ENCODE measurements at places on chromosomes 5 and 9.
A peak's percentile ranks its signal among the peaks of the same experiment; 100 is the strongest.

DNA sequence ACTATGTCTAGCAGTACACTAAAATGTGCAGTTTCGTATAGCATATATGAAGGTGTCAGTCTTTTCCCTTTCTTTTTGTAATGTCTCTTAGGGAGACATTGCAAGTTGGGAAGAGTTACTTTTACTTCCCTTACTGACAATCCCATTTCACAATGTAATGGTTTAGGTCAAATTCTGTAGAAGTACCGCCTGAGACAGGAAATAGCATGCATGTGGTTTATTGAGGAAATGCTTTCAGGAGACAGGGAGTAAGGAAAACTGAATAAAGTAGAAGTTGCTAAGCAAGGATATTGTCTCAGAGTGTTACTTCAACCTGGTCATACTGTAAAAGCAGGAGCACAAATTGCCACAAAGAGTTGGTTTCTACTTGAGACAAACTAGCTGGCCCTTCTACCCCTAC, 32.1 kb upstream of the MSANTD3 start:
- no peak for DNase-seq

- DNase-seq: no peak
Observed at GRCh38 chr5:170773024-170773985, 10.2 kb upstream of the GABRP start.

- no peak for DNase-seq
Observed at GRCh38 chr5:117973785-117974184, 1014.6 kb downstream of the DTWD2 start.

DNA sequence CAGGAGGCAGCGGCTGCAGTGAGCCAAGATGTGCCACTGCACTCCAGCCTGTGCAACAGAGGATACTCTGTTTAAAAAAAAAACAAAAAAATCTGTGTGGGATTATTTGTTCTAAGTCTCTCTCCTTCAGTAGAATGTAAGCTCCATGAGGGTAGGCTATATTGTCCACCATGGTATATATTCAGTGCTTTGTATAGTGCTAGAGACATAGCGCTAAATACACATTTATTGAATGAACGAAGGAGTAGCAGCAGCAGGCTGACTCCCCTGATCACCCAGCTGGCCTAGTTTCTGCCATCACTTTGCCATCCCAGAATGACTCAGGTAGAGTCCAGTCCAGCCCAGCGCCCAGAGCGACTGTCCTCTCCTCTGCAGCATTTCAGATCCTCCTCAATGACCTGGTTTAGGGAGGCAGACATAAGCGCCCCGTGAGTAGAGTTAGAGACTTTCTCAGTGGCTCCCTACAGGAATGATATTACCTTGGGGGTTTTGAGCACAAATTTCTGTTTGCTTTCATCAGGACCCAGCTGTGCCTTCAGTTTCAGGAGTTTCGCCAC, 716 bp downstream of the HARS1 start:
- no peak for DNase-seq

- DNase-seq: no peak
Observed at GRCh38 chr5:53642061-53642460, 81.6 kb downstream of the NDUFS4 start.

- no peak for DNase-seq
Observed at GRCh38 chr5:147578228-147579024, 68.6 kb upstream of the DPYSL3 start.

DNA sequence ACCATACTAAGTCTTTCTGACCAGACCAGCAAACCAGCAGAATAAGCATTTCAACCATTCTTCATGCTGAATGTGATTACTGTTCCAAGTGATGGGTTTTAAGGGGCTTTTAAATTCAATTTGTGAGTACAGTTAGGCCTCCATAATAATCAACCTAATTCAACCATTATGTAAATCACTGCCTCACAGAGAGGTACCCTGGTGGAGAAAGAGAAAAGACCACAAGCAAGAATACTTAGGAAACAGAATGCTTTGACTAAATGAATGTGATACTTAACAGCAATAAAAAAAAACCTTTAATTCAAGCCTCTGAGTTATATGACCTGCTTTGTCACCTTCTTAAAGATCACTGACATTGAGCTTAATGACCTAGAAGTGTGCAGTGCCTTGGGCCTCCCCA, 162.1 kb downstream of the EPB41L4A start:
- DNase-seq: no peak

- no peak for DNase-seq
Observed at GRCh38 chr9:90394871-90395270, 247.8 kb downstream of the DIRAS2 start.

GRCh38 chr9:38194870-38195269, 125.8 kb upstream of the SHB start:
- no peak for DNase-seq

DNA sequence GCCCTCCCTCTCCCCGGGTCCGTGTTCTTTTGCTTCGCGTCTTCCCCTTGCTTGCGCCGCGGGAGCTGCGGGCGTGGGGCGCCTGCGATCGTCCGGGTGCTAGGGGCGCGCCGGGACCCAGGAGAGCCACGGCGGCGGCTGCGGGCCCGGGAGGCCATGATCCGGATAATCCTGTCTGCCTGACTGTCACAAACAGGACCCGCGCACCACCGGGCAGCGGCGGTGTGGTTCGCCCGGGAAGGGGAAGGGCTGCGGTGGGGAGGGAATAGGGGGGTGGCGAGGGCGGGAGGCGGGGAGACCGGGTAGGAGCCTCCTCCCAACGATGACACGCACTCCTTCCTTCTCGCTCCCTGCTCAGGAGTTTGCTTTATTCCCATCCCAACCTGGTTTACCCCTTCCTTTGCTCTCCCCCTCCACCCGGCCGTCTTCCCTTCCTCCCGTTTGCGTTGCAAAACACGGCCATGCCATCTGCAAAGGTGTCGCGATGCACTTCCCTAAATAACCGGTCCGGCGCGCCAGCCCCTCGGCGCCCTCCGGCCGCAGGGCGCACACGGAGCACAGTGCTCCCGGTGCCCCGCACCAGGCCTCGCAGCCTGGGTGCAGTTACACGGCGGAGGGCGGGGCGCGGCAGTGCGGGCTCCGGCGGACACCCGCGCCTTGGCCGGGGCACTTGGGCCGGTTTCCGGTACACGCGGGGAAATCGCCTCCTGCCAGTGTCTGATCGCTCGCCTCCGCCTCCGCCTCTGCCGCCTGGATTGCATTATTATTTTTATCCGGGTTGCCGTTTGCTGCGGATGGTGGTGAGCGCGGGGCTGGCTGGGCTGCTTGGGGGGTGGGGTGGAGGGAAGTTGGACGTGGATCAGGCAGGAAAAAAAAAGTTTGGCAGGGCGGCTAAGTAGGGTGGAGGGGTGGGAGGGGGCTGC, 1.5 kb downstream of the SMARCA2 start:
- DNase-seq: peak; percentile 91

DNA sequence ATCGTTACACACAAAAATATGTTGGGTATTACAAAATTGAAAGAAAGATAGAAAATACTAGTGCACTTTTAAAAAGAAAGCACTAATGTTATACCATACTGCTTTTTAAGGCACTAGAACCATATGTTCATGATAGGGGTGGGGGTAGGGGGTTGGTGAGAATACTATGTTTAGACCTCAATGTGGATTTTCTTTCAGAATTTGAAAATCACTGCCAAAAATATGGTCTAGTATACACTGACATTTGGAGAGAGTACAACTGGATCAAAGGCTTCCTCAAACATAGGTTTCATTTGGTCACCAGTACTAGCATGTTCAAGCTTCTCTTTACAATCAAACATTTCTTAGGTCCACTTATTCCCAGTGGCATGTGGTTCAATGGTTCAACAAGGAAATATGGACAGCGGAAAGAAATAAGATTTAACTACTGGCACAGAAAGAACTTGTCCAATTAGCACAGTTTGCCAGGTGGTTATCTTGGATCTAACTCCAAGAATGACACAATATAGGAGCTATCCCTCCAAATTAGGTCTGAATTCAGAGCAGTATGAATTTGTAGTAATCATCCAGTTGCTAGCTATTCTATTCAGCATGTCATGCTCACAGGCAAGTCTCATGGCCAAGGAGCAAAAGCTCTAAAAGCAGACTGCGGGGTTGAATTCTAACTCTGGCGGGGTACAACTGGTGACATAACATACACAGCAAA, 139.3 kb downstream of the SLC24A2 start:
- DNase-seq: no peak

DNA sequence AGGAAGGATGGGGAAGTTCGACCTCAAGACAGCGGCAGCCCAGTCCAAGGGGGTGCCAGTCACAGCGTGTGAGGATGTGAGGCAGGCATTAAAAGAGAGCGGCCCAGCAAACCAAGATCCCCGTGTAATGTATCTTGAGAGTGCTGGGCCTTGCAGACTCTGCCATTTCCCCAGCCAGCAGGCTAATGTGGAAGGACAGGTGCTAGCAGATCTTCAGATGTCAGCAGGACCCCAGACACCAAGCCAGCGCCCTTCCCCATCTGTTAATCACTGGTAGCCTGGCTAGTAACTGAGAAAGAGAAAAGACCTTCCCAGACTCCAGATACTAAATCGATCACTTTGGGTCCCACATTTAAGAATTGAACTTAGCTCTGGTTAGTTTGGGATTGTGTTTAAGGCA, 62.2 kb downstream of the NTRK2 start:
- no peak for DNase-seq

GRCh38 chr9:17052626-17053025, 82.2 kb upstream of the CNTLN start:
- DNase-seq: no peak

GRCh38 chr9:121725008-121725775, 73.8 kb downstream of the DAB2IP start:
- peak; percentile 89 for DNase-seq

DNA sequence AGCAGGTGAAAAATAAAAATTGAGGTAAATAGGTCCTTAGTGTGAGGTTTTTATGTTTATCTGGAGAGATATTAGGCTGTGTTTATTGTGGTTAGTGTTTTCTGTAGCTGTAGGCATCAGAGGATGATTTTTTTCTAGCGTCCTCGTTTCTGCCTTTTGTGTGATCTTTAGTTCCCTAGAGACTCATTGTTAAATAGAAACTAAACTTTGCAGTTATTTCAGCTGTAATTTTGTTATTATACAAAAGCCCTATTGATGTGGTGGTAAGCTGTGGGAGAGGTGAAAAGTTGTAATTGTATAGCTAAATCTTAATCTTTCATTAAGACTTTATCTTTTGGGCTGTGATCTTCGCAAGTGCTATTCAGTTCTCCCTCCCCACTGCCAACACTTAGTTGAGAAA, 340.3 kb downstream of the CYLC2 start:
- DNase-seq: no peak

- no peak for DNase-seq
Observed at GRCh38 chr9:86073839-86074238, 25.5 kb downstream of the GOLM1 start.

DNA sequence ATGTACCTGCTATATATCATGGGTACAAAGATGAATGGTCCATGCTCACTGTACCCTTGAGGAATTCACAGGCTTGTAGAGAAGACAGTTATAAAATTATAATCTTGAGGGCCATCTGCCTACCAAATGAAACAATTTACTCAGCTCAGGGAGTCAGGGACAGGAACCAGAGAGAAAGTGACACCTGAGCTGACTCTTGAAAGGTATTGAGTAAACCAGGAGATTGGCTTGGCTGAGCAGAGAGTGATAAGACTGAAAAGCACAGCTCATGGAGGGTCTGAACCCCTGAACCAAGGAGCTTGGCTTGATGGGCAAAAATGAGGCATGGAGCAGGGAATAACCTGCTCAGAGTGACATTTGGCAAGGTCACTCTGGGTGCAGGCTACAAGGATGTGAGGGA, 147.3 kb downstream of the FAM114A2 start:
- DNase-seq: no peak

DNA sequence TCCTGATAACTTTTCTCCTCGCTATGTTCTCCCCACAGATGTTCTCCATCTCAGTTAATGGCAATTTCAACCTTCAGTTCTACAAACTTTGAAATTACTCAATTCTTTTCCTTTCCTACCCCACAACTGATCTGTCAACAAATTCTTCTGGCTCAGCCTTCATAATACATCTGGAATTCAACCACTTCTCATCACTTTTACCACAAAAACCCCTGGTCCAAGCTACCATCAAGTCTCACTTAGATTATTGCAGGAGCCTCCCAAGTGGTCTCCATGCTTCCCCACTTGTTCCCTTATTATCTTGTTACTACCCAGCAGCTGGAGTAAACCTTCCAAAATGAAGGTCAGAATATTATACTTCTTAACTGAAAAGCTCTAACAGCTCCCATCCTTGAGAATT, 110.1 kb downstream of the FBN2 start:
- no peak for DNase-seq

DNA sequence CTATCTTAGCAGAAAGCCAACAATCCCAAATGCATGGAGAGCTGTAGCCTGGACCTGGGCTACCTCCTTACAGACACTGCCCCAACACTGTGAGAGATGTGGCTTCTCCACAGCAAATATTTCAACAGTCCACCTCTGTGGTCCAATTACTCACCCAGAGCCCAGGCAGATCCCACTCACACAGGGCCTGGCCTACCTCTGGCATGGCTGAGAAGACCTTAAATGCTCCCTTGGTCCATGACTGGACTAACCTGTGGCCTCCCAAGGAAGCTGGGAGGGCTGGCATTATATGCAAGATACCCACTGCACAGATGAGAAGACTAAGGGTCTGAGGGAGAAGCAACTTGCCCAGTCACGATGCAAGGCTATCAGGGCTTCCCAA, 22.8 kb upstream of the SLC25A51 start:
- no peak for DNase-seq

- no peak for DNase-seq
Observed at GRCh38 chr5:76358-77169, 15.4 kb upstream of the PLEKHG4B start.

GRCh38 chr9:130212543-130213297, 40.5 kb downstream of the NCS1 start:
- DNase-seq: no peak

GRCh38 chr5:102048940-102049339, 247.1 kb downstream of the SLCO4C1 start:
- DNase-seq: no peak

GRCh38 chr5:132012371-132013005, 1.0 kb upstream of the ACSL6 start:
- DNase-seq: peak; percentile 86

DNA sequence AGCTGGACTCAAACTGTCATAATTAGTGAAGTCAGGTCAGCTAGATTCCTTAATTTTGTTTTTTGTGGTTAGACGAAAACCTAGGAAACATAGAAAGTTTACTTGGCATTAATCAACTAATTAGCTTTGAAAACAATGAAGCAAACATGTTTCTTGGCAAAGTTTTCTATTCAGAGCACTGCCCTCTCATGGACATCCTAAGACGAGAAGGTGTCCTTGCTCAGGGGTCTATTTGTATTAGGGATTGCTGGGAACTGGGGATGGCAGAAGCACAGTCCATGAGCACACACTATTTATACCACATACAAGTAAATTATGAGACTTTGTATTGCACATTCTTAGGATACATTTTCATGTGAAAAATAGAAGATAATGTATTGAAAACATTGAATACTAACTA, 49.7 kb downstream of the POC5 start:
- no peak for DNase-seq

GRCh38 chr9:3058409-3058808, 214.5 kb upstream of the PUM3 start:
- DNase-seq: no peak
